Activated CD4-positive, alpha-beta T cell treated with anti-CD3 and anti-CD28 coated beads, Interleukin-2, Interleukin-6, amounts not matched to agents 100 ng/mL and 50 ng/mL, durations not matched to agents 16 hours and 8 hours (primary cell): ENCODE measurements at places on chromosomes 16 and 17.
A peak's percentile ranks its signal among the peaks of the same experiment; 100 is the strongest.

DNA sequence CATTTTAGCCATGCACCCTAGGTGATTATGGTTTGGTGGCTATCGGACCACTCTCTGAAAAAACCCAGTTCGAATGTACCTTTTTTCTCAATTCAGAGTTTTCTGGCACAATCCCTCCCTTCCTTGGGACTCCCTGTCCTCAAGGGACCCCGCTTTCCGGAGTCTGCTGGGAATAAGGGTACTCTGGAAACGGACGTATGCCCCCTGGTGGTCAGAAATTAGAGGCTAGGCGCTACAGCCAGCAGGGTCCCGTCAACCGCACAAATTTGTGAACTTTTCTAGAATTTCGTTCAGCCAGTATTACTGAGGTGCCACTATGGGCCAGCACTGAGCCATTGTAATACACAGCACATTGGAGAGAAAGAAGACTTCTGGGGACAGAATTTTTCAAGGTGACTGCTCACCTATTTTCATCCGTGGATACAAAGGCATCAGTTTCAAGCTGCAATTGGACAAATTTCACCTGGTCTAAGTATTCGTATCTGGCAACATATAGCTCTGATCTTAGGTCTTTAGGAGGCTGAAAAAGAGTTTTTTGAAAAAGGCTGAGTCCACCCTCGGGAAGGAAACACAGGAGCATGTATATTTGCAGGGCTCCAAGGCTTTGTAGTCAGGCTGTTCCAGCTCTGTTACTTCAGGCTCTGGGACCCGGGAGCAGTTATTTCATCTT is 27.1 kb upstream of the CRYBA1 start:
- peak; percentile 79 for DNase-seq

DNA sequence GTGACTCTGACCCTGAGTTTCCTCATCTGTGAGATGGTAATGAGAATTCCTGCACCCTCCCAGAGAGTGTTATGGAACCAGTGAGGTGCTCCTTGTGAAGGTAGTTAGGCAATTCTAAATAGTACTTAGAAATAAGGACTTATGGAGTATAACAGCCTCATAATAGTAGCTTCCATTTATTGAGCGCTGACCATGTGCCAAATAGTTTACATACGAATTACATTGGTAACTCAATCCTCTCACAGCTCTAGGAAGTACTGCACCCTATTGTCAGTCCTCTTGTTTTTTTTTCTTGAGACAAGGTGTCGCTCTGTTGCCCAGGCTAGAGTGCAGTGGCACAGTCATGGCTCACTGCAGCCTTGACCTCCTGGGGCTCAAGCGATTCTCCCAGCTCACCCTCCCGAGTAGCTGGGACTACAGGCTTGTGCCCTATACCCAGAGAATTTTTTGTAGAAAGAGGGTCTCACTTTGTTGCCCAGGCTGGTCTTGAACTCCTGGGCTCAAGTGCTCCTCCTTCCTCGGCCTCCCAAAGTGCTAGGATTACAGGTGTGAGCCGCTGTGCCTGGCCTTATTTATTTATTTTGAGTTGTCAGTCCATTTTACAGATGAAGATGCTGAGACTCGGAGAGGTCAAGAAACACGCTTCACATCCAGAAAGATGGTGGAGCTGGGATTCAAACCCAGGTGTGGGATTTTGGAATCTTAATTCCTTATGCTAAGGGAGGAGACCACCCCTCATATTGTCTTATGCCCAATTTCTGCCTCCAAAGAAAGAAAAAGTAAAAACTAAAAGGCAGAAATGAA is 2.9 kb downstream of the TNS4 start:
- no peak for DNase-seq

GRCh38 chr17:62121025-62121730 is 56.1 kb upstream of the MED13 start:
- no peak for DNase-seq

DNA sequence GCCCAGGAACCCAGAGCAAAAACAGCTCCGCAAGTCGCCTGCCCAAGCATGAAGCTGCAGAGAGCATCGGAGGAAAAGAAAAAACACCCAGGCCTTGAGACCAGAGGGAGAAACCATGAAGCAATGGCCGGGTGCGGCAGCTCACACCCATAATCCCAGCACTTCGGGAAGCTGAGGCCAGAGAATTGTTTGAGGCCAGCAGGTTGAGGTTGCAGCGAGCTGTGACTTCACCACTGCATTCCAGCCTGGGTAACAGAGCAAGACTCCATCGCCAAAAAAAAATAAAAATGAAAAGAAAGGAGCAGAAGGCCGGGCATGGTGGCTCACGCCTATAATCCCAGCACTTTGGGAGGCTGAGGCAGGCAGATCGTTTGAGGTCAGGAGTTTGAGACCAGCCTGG is 40.3 kb downstream of the C16orf95 start:
- no peak for DNase-seq

GRCh38 chr17:3796110-3796821 is 4.7 kb downstream of the ITGAE start:
- DNase-seq: peak; percentile 95

- DNase-seq: no peak
These were observed 285.8 kb downstream of the NPIPA8 start for GRCh38 chr16:18050777-18051176.

DNA sequence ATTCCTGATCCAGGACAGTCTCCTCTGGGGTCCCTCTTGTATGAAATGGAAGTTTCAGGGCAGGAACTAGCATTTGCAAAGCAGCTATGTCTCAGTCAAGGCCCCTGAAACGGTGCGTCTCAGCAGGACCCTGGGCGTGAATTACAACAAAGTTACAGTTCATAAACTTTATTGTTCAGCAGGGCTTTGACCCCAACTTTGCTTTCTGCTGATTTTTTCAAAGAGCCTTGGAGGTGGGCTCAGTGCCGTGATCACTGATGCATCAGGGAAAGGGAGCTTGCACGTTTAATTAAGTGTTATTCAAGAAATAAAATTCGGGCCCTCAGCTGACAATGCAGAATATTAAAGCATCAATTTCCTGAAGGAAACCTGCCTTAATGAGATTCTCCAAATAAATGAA is 260.1 kb upstream of the C16orf82 start:
- DNase-seq: no peak

- peak; percentile 66 for DNase-seq
These were observed 879 bp downstream of the SLFN5 start for GRCh38 chr17:35243561-35244340.
